Tibial nerve (tissue), 4 donors: ENCODE measurements at places on chromosomes 5 and 9.
A peak's percentile ranks its signal among the peaks of the same experiment; 100 is the strongest.

GRCh38 chr9:121529237-121529987, 29.8 kb upstream of the GGTA1 start:
- peak; percentile 87 for DNase-seq

- no peak for DNase-seq
These were observed 19.3 kb downstream of the MLANA start for GRCh38 chr9:5909976-5910375.

- DNase-seq: no peak
These were observed 154.2 kb downstream of the FOCAD start for GRCh38 chr9:20838218-20838617.

- no peak for DNase-seq
These were observed 315.3 kb upstream of the MSX2 start for GRCh38 chr5:174409070-174409469.
